ENCODE measurements at places on chromosomes 7 and 10. TPM values are rescaled to one million over a fixed set of nuclear protein-coding genes. Genes with fewer than 3 reads are reported as not detected.

GCC1 gene
- 13.9 TPM for total RNA-seq

CALHM3 gene
- 0.30 TPM for total RNA-seq

MEOX2 gene
- total RNA-seq: not detected

STEAP1B gene
- not detected for total RNA-seq

ANK3 gene
- 7.0 TPM for total RNA-seq

DNA sequence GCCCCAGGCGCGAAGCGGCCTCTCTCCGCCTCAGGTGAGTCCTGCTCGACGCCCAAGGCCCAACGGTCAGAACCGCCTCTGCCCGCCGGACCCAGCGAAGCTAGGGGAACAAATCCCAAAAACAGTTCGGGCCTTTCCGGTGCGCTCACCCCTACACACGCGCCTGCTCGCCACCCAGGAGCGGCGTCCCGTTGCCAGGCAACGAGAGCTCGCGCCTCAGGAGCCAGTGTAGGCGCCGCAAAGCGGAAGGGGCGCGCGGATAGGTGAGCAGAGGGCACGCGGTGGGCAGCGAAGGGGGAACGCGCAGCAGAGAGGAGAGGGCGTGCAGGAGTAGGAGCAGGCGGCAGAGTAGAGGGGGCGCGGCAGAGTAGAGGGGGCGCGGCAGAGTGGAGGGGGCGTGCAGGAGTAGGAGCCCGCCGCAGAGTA is at the start of the genes DYDC1 and DYDC2:
Gene DYDC1, minus strand, starts transcription at position 193 of the 426 bp plus-strand sequence. CDS start 4,154 bp downstream, outside the sequence.
Gene DYDC2, plus strand, starts transcription at position 219 of the 426 bp plus-strand sequence. CDS start 5,663 bp downstream, outside the sequence.
- DNase-seq: no peak

- no peak for DNase-seq
These were observed 169.7 kb upstream of the PHYHIPL start for GRCh38 chr10:59006511-59007306.

DNA sequence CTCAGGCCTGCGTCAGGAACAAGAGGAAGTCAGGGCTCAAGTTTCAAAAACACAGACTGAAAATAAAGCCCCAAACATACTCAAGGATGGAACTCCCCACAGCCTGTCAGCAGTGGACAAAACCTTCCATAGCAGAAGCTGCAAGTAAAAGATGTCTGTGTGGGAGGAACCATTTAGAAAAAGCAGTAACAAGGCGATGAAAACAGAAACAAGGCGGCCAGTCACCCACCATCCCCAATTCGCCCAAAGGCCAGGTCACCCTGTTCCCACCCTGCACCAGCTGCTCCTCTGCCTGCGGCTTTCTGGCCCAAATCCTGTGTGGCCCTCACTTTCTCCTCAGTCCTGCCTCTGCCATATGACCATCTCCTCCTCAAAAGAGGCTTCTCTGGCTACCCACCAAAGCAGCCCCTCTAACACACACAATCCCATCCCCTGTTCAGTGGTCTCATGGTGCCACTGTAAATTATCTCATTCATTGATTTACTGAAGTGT is 27.8 kb downstream of the KCNMA1 start:
- no peak for DNase-seq

GRCh38 chr7:133551466-133551865 is 298.6 kb downstream of the EXOC4 start:
- no peak for DNase-seq

GRCh38 chr10:66144016-66144415 is 781.8 kb upstream of the LRRTM3 start:
- DNase-seq: no peak

- peak; percentile 79 for DNase-seq
These were observed 23.5 kb upstream of the ORC5 start for GRCh38 chr7:104231054-104232046.

Data from Karpas-422 (cell line).